Testis (tissue), 5 donors: ENCODE measurements at places on chromosomes 12 and 14. TPM values are rescaled to one million over a fixed set of nuclear protein-coding genes. Genes with fewer than 3 reads are reported as not detected.

DNA sequence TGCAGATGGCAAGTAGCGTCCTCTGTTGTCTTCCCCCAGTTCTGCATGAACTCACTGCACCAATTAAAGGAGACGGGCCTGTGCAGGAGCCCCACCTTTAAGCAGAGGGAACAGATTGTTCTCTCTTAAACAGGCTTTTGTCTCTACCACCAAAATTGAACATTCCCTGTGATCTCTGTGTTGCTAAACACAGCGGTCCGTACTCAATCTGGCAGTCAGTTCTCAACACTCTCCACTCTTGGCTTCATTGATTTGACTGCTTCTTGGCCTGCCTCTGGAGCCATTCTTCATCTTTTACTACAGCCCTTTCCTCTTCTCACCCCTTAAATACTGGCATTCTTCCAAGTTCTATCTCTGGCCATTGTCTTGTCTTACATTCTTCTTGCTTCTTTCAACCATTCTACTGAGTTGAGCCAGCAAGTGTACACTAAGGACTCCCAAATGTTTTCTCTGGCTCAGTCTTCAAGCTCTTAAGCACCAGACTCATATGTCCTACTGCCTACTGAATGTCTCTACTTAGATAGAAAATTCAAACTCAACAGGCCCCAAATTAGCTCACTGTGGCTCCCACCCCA is 8.0 kb upstream of the NT5DC3 start:
- peak; percentile 45 for DNase-seq

GRCh38 chr14:103527408-103528145 is 1.4 kb upstream of the TRMT61A start:
- DNase-seq = no peak

GRCh38 chr12:13179211-13180074 is 17.1 kb upstream of the EMP1 start:
- peak; percentile 46 for DNase-seq

GRCh38 chr14:60800409-60800808 is 65.8 kb downstream of the MNAT1 start:
- DNase-seq = no peak

DNA sequence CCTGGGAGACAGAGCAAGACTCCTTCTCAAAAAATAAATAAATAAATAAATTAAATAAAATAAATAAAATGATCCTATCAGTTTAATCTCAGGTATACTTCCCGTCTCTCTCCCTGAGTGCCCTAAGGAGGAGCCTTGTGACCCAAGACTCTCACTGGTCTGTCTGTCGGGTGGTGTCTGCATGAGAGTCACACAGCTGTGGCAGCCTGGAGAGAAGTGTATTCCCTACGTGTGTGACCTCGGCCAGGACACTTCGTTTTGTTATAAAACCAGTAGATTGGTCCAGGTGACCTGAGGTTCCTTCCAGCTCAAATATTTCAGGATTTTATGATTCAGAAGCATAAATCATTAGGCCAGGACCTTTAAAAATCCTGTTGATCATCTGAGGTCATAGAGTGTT is 4.8 kb downstream of the SYNE3 start:
- no peak for DNase-seq

GRCh38 chr12:124482901-124483799 is 84.3 kb downstream of the NCOR2 start:
- no peak for DNase-seq

The GPRC5D gene
- 4.0 TPM for total RNA-seq
